ENCODE measurements at places on chromosomes 16 and 17.

DNA sequence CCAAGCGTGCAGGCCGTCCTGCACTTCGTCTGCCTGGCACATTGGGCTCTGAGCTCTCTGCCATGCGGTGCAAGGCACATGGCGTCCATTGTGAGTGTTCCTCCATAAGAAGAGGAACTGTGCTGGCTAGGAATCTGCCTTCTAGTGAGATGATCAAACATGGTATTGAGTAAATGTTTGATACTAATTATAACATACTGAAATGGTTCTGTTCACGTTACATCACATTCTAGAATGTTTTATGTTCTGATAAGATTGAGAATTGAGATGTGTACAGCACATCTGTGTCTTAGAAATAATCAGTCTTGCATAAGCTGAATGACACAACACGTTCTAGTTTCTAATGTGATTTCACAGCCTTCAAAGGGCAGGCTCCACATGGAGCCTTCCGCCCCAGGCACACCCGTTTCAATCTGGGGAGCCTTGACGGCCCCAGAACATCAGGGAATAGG, 42.9 kb downstream of the USP10 start:
- DNase-seq: no peak

DNA sequence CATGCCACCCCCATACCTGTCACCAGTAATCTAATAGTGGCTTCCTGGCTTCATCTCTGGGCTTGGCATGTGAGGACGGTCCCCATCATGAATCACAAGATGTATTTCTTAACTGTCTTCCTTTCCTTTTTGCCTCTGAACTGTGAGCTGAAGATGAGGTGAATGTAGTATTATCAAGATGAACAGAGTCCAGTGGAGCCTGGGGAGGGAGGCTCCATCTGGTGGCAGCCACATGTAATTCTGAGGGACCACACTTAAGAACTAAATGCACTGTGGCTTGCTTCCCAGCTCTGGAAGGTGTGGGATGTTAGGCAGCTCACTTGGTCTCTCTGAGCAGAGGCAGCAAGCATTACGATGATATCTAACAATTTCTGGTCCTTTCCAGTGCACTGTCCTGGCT, 354.9 kb upstream of the ASIC2 start:
- no peak for DNase-seq

DNA sequence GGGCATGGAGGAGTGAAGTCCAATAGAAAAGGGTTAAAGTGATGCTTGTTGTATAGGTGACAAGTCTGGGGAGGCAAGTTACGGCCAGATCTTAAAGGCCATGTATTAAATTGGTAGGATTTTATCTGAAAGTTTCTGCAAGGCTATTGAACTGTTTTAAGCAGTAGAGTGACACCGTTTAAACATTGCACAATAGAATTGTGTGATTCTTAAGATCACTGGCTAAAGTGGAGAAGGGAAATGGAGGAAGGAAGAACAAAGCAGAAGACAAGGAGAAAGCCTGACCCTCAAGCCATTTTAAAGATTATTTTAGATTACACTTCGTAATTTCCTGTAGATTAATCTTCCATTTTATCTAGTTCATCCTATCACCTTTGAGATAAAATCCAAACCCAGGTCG, 5.6 kb upstream of the MPHOSPH6 start:
- DNase-seq: no peak

DNA sequence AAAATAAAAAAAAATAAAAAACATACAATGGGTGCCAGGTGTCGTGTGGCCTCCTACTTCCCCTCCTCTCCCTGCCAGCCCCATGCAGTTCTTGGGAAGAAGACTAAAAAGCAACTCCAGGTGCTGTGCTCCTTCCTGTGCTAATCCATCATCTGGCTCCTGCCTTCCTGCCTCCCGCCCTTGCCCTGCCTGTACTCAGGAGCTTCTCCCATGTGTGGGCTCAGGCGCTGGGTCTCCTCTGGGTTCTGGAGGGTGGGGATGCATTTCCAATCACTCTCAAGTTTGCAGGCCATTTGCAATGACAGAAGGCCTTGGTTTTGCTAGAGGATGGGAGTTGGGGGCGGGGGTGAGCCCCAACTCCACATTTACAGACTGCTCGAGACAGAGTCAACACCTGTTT, 122.9 kb downstream of the SDK2 start:
- no peak for DNase-seq

DNA sequence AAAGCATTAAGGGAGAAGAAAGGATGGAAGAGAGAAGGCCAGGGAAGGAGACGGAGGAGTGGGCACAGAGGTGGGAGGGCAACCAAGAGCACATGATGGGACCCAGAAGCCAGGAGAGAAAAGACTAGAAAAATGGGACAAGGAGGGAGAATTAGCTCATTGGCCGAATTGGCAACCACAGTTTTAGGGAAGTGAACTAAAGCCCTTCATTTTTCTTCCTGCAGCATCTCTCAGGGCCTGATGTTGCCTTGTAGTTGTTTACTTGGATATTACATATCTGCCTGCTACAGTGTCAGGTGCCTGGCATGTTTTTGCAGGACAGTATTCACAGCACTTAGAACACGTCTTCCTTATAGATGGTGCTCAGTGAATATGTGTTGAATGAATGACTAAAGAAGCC, 19.0 kb downstream of the EMP2 start:
- no peak for DNase-seq

- DNase-seq: no peak
Measured at GRCh38 chr17:46020023-46020761, 21.1 kb downstream of the STH start.

DNA sequence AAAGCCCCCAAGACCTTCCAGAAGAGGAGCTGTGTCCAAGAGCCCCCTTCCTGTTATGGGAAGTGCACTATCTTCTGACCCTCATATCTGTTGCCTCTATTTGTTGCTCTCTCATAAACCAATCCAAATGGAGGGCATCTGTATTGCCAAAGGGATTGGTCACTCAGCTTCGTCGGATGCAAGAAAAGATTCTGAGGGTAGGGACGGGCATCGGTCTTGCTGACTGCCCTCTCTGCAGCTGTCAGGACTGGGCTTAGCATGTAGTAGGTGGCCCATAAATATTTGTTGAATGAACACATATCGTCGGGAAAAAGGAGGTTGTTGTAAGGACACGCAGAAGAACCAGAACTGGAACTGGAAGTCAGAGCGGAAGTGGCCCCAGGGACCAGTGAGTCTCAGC, 44.1 kb downstream of the CCDC42 start:
- no peak for DNase-seq

GRCh38 chr17:8146381-8147140, 5.6 kb downstream of the PER1 start:
- DNase-seq: no peak

GRCh38 chr17:81621494-81622130, 15.3 kb downstream of the NPLOC4 start:
- DNase-seq: no peak

GRCh38 chr16:50839920-50840729, 98.2 kb downstream of the CYLD start:
- DNase-seq: no peak

GRCh38 chr17:32772453-32773025, 104.4 kb downstream of the MYO1D start:
- no peak for DNase-seq

DNA sequence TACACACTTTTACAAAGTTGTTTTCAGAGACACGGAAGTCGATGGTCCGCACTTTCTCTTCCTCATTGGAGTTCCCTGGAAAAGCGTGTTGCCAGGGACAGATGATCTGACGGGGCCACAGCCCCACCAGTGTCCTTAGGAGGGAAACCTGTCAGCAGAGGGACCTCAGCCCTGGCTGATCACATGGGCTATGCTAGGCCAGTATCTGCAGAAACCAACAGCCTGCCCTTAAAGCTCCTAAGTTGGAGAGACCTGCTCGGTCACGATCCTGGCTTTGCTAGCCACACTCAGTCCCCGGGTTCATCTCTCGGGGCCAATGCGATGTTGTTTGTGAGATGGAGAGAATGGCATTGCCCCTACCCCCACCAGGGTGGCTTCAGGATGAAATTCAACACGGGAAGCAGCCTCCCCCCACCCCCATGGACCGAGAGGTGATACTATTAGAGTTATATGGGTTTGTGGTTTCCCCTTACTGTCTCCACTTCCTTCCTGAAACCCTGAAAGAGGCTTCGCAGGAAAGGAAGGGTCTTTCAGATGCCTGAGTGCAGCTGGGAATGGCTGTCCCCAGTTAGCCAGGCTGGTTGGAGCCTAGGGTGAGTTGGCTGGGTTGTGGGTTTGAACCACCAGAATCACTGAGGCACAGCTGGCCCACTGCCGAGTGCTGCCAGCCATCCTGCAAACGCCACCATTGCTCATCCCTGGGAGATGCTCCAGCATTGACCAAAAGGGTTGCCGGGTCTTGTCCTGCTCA, 16.6 kb downstream of the RMI2 start:
- DNase-seq: no peak

GRCh38 chr16:47687694-47688093, 226.6 kb downstream of the PHKB start:
- no peak for DNase-seq

DNA sequence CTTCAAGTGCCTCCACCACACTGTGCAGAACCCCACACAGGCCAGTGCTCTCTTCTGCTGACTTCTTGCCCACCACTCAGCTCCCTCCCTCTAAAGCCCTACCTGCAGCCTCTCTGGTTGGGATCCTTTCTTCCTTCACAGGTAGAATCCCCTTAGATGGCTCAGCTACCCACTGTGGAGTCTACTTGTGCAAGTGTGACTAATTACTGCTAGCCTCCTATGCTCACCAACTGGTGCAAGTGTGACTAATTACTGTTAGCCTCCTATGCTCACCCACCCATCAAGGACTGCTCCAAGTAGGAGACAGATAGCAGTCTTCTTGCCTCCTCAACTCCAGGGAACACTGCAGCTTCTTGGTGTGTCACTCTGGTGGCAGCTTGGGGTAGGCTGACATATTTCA, 43.6 kb downstream of the TEX14 start:
- no peak for DNase-seq

Data from NCI-H1417 treated with DMSO at 0.1 percent for 48 hours (cell line).